ENCODE measurements at places on chromosomes 16 and 17.

DNA sequence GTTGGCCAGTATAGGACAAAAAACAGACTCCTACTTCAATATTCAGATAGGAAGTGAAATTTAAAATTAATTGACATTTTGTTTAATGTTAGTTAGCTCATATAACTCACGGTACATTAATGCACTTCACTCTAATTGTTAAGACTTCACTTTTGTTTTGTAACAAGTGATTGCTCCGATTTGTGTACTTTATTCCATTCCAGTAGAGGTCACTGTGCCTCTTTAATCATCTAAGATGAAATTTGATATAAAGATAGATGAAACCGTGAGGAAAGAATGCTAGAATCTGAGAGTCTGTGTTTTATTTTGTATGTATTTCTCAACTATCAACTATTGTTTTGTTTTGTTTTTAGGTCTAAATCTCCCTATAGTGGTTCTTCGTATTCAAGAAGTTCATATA is 29.0 kb downstream of the RBBP6 start:
- DNase-seq = no peak

- no peak for DNase-seq
Observed at GRCh38 chr16:59047114-59047513, 313.0 kb upstream of the GOT2 start.

- DNase-seq = no peak
Observed at GRCh38 chr17:45782889-45783592, 1.1 kb upstream of the CRHR1 start.

- DNase-seq = peak; percentile 54
Observed at GRCh38 chr17:7836596-7837407, 2.8 kb downstream of the KDM6B start.

GRCh38 chr16:53984936-53985335 is 281.0 kb downstream of the FTO start:
- no peak for DNase-seq

GRCh38 chr16:47970291-47970931 is 185.4 kb downstream of the ABCC12 start:
- no peak for DNase-seq

- DNase-seq = no peak
Observed at GRCh38 chr17:52885882-52886281, 727.4 kb upstream of the CA10 start.

DNA sequence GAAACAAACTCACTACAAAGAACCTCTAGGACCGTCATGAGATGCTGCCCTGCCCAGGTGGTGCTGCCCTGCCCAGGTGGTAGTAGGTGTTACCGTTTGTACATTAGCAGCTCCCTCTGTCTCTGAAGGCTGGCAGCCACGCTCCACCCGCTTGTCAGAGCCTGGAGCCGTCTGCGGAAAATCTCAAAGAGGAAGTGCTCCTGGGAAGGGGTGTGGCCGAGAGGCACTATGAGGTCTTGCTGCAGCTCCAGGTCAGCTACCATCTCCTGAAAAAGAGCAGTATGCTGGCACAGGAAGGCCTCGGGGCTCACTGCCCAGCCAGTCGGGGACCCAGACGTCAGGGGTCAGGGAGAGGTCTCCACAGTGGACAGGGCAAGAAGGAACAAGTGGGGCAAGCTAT is 28.3 kb downstream of the ZNF276 start:
- no peak for DNase-seq

DNA sequence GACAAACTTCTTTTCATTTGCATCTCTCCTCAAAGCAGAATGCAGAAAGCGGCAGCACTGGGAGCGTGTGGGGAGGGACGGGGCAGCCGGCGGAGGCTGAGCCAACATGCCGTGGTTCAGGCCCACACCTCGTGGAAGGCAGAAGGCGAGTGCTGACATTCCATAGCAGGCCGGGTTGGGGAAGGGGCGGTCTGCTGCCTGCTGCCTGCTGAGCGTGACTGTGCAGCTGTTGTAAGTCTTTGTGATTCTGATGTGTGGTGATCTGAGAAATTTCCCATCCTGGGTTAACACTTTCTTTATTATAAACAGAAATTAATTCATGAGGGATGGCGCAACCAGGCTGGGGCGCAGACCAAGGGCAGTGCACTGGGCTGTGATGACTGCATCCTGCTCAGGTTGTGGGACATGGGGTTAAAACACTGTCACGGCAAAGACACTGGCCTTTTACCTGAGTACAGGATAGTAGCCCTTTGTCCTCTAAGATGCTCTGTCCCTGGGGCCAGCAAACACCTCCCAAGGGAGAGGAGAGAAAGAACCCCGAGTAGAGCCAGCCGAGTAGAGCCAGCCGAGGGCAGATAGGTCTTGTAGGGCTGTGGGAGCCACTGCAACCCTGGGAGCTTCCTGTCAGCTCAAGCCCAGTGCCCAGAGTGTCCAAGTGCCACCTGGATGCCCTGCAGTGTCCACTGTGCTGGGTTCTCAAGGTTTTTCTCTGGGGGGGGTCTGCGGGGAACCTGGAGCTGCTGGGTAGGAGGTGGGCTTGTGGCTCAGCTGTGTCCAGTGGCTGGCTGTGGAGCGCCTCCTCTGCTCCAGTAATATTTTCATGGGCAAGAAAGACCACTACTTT is 8.8 kb upstream of the DNASE1 start:
- no peak for DNase-seq

- no peak for DNase-seq
Observed at GRCh38 chr17:80380555-80381002, 34.4 kb upstream of the ENDOV start.

DNA sequence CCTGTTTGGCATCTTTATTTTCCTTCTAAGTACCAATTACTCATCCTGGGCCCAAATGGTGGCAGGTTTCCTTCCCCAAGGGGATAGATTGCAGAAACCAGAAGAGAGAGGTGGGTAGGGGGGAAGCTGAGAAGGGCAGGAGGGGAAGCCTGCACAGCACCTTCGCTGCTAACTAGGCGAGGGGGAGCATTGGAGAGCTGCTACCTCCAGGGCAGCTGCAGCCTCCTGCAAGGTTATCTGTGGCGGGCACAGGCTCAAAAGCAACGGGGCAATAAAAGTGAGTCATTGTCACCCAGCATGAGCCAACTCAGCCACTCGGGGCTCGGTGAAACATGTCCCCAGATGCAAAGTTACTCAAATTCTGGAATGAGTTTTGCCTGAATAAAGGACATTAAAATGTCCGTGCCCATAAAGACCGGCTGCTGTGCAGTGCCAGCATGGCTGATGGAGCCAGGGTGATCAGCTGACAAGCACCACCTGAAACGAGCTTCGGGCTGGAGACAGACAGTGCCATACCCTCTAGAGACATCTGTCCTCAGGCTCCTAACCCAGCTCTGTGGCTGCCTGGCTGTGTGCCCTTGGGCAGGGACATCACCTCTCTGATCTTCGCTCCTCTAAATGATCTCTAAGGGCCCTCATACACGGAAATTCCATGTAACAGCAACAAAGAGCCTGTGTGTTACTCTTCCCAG is 68.1 kb upstream of the GRIN2A start:
- DNase-seq = no peak

DNA sequence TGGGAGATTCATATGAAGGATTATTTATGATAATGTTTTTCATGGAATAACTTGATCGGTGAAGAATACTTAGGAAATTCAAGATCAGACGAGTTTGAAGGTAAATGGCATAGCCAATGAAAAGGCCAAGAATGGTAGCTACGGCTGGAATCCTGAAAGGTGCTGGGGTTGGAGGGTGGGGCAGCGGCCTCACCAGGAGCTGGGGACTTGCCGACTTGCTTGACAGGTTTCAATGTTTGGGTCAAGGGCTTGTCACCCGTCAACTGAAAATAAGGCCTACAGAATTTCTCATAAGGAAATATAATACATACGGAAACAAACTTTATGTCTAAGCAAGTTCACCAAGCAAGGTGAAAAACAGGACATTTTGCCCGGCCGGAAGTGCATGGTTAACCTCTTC is 9.9 kb downstream of the CRYM start:
- no peak for DNase-seq

DNA sequence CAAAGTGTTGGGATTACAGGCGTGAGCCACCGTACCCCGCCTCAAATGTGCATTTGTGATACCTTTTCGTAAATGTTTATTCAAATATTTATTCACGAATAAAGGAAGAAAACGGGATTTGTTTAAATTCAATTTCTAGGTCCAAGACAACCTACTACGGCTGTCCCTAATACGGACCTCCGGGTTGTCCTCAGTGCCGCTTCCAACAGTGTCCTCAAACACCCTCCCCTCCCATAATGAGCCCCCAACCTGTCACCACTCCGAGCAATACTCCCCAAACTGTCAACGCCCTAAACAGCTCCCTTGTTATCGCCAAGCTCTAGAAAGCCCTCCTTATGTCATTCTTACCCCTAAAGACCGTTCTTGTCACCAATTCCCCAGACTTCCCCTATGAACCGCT is 539 bp upstream of the GABARAPL2 start:
- no peak for DNase-seq

GRCh38 chr16:57998486-57998885 is 2.0 kb downstream of the ZNF319 start:
- peak; percentile 81 for DNase-seq

GRCh38 chr17:35117984-35118383 is 1.7 kb downstream of the RAD51D start:
- peak; percentile 53 for DNase-seq

Measured in activated CD4-positive, alpha-beta T cell treated with anti-CD3 and anti-CD28 coated beads, Interleukin-2, amount 10 ng/mL, durations not matched to agents 7 days and 5 days (primary cell).